ENCODE measurements at places on chromosomes 2 and 18. TPM values are rescaled to one million over a fixed set of nuclear protein-coding genes. Genes with fewer than 3 reads are reported as not detected.

- DNase-seq: no peak
Observed at GRCh38 chr2:160816916-160817499, 323.4 kb upstream of the RBMS1 start.

- DNase-seq: peak; percentile 62
Observed at GRCh38 chr2:131154071-131154531, 49.0 kb downstream of the PLEKHB2 start.

DNA sequence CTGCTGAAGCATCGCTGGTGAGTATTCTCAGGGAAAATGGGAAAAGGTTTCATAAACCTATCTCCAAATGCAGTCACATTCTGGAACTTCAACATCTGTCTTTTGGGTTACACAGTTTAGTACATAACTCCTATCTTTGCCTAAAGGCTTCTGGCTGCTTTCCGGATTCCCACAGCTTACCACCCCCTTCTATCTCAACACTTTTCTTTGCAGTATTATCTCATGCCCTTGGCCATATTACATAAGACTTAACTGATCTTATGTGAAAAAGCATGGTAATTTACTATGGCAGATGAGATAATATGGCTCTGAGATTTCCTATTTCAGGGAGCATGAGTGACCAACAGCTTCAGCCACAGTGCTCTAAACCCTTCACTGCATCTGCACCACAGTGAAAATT lies 369.3 kb upstream of the LINC00305 start:
- no peak for DNase-seq

DNA sequence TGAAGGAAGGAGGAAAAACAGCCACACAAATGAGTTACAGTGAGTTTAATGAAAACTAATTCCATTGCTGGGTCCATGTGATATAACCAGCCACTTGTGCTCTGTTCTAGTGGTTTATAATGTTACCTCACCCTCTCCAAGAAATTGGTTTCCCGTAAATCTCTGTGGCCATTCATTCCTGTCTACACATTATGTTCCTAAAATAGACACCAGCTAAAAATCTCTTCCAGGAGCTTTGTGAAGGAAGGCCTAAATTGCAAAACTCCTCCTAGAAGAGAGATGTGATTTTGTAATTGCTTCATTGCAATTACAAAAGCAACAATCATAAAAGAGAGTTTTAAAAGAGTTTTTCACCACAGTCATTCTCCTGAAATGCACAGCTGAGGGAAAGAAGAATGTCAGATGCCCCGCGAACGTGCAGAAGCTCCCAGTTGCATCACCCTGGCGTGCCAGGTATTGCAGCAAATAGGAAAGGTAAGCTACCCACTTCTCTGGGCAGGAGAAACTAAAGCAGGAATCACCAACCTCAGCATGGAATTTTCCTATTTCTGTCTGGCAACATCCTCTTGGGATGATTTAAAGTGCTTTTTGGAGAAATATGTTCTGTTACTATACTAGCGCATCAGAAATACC lies 1.7 kb downstream of the SCN1A start:
- no peak for DNase-seq

GRCh38 chr18:51330148-51330547 lies 132.7 kb upstream of the MEX3C start:
- peak; percentile 40 for DNase-seq

GRCh38 chr2:233486357-233486756 lies 80.2 kb downstream of the USP40 start:
- no peak for DNase-seq

Gene KATNAL2
- total RNA-seq: 9.4 TPM

Gene DYNAP
- not detected for total RNA-seq

Gene UGT1A8
- total RNA-seq: 0.17 TPM

DNA sequence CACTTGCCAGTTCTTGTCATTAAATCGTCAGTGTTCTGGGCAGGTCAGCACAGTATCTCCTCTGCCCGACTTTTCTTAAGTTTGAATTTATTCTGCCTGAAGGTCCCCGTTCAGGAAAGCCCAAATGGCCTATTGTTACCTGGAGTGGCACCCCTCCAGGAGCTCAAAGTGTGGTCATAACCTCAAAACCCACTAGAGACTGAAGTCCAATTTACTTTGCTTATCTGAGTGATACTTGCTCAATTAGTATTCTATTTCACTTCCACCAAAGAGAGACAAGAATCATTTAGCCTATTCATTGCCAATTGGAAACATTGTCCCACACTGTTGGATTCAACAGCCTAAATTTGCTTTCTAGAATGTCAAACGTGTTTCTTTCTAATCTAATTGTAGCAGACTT lies 375.3 kb downstream of the LNPK start:
- no peak for DNase-seq

DNA sequence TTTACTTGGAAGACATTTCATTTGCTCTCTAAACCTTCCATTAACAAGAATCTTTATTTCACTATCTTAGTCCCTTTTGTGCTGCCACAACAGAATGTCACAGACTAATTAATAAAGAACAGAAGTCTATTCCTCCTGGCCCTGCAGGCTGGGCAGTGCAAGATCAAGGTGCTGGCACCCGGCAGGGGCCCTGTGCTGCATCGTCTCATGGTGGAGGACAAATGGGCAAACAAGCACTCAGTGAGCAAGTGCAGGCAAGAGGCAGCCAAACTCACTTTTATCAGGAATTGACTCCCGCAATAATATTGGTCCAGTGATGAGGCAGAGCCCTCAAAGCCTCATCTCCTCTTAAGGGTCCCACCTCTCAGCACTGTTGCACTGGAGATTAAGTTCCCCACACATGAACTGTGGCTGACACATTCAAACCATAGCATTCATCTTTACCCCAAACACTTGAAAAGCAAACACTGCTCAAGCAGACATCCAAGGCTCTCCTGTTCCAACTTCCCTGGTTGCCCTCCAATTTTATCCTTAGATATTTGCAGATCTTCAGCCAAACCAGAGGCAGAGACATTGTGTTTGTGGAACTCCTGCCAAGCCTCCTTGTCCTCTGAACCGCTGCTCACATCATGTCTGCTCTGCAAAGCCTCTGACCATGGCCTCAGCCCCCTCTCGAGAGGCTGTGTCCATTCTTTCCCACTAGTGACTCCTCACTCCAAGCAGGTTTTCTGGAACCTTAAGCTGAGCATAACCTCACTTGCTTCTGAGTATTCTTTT lies 404.4 kb upstream of the SOX11 start:
- DNase-seq: no peak
